ENCODE measurements at places on chromosomes 7 and 10. TPM values are rescaled to one million over a fixed set of nuclear protein-coding genes. Genes with fewer than 3 reads are reported as not detected.
A peak's percentile ranks its signal among the peaks of the same experiment; 100 is the strongest.

GRCh38 chr10:27240212-27241009, at the start of gene ACBD5:
ACBD5 (minus strand) TSS chr10:27240797; CDS start chr10:27240688, 109 bp downstream.
- DNase-seq = peak; percentile 88

DNA sequence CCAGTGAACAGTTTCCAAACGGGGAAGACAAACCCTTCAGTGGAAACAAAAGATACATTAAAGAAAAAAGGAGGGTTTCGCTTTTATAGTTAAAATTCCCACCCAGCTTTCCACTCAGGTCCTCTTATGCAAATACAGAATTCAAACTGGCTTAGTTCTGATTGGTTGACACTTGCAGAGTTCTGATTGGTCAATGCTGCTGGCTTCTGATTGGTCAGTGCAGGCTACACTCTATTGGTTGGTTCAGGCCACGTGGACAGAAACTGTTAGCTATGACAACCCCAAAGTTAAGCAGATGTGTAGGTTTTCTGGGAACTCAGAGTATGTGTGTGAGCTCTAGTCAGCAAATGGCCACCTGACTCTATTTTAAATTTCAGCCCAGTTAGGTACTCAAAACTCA, 80.0 kb downstream of the FBXL13 start:
- DNase-seq = no peak

DNA sequence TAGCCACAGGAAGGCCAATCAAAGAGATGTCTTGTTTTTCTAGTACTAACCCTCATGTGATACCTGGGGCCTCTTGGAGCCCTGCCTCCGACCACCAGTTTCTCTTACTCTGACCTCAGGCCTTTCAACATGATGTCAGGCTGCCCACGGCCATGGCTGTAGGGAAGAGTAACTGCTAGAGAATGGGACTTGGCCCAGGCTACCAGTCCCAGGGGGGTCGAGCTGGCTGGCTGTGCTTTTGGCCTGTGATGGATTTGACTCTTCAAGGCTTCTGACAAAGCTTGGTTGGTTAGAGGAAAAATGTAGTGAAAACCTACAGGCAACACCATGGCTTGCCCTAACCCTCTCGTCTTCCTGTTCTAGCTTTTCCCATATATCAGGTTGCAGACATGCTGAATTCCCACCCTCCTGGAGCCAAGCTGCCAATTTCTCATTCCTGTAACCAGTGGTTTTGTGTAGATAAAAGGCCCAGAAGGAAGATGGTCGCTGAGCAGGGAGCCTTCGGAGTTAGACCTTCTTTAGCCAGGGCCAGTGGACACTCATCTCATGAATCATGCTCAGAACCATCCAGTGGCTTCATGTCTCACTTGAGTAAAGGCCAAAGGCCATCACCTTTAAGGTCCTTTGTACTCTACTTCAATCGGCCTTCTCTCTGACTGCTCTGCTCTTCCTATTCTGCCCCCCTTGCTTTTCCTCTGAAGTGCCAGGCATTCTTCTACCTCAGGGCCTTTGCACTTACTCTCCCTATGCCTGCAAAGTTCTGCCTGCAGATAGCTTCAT, 19.7 kb downstream of the SUFU start:
- DNase-seq = no peak

AKR1C1 gene
- 21.3 TPM for total RNA-seq

DNA sequence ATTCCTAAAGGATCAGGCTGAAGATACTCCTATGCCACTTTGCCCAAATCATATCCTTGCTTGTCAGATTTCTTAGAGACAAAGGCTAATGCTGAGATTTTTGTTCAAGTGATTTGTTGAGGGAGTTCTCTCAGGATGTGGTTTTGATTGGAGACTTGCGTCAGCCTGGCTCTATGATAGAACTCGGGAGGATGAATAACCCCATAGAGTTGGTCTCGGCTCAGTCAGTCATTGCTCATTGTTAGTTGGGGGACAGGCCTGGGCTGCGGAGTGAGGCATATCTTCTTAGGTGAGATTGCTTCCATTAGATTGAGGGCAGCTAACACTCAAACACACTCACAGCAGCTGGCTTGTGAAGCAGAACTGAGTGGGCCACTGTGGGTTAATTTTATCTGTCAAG, 203.4 kb downstream of the KIF20B start:
- DNase-seq = no peak

DNA sequence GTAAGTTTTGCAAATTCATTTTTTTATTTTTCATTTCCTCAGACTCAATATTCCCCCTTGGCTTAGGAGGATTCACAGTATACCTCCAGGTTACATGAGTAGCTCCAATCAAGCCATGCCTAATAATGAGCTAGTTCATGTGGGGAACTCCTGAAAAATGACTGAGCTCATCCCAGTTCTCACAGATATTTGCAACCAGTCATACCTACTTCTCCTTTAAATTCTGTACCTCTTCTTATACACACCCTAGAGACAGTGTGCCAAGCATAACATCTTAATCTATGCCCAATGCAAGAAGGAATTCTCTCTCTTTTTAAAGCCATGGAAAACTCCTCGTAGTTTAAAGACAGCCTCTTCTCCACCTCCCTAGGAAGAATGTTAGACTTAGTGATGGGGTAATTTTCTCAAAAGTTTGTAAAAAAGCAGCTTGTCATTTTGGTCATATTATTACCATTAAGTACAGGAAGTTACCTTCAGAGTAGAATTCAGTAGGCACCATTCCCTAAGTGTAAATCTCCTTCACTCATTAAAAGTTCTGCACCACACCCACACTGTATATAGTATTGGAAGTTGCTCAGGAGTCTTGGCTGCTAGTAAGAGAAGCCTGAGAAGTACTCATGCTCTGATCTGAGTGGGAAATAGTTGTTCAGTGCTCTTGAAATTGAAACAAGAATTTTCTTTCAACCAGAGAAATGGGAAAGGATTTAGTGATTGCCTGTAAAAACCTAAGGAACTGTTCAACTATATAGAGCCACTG, 72.7 kb downstream of the PTPRZ1 start:
- DNase-seq = no peak

DNA sequence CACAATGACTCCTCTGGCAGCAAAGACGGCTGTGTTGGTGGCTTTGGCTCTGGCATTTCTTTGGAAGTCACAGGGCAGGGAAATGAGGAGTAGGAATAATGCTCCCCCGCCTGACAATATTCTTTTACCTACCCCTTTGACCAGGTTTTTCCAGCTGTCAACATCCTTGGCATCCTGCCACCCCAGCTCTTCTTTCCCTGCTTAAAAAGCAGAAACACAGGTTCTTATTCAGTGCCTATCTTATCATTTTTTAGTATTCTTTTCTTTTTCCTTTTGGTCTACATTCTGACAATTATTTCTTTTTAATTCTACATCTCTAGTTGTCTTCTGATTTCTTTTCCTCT, 97.7 kb downstream of the CREB5 start:
- DNase-seq = no peak

TMEM168 gene
- total RNA-seq = 18.6 TPM

DNA sequence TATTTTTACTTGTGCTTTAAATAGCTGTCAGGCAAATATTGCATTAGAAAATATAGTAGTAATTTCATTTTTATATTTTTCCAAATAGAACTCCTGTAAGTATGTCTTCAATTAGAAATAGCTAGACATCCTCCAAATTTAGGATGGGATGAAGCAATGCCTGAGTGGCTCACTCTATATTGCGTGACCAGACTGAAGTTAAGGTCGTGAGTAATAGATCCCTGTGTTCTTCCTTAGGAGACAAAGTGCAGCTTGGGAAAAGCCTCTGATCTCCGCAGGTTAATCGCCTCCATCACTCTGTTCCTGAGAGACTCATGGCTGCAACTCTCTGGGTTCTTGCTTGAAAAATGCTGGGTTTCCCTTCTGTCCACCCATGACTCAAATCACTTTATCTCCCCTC, 484.8 kb upstream of the ANKRD30A start:
- DNase-seq = no peak

GALNT17 gene
- total RNA-seq = 54.1 TPM

DNA sequence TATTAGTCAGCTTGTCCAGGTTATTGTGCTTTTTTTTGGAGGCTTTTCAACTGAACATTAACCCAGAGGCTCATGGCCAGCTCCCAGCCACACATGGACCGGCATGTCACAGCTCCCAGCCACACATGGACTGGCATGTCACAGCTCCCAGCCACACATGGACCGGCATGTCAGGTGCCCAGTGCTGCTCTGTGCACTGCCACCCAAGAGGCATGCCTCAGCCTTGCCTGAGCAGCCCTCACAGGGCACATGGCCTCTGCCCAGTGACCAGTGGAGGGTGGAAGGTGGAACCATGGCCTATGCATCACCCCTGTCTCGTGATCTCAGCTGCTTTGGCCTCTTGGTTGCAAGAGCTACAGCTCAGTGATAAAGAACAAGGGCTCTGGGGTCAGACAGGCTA, 119.8 kb downstream of the OAT start:
- DNase-seq = no peak

GRCh38 chr7:80611779-80612178, 26.7 kb upstream of the CD36 start:
- DNase-seq = peak; percentile 63

GRCh38 chr7:129845972-129846327, 106.8 kb downstream of the UBE2H start:
- no peak for DNase-seq

DNA sequence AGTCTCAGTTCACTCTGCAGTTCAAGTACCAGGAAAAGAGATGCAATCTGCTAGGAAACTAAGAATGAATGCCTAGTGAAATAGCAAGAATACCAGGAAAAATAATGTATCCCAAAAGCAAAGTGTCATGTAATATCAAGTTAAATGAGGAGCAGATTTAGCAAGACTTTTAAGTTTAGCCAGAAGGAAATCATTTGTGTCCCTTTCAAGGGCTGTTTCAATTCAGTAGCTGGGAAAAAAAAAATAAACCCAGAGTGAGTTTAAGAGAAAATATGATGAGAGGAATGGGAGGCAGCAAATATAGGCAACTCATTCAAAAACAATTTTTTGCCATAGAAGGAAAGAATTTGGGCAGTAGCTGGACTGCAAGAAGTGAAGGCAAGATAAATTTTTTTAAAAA, 135.8 kb downstream of the DGKB start:
- DNase-seq = no peak

DNA sequence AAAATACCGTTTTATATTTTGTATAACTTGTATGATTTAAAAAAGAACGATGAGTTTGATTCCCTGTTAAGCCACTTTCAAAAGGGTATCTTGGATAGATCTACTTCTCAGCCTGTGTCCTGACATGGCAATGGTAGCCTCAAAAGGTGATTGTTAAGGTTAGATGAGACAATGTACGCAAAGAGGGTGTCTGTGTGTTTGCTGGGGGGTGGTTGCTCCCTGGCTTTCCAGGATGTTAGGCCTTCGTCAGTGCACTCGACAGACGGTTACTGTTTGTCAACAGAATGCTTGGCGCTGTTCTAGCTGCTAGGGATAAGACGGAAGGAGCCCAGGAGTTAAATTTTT, 90.3 kb downstream of the NEURL1 start:
- no peak for DNase-seq

ZMIZ1 gene
- 48.1 TPM for total RNA-seq

FANK1 gene
- not detected for total RNA-seq

NACAD gene
- 3.0 TPM for total RNA-seq

DNA sequence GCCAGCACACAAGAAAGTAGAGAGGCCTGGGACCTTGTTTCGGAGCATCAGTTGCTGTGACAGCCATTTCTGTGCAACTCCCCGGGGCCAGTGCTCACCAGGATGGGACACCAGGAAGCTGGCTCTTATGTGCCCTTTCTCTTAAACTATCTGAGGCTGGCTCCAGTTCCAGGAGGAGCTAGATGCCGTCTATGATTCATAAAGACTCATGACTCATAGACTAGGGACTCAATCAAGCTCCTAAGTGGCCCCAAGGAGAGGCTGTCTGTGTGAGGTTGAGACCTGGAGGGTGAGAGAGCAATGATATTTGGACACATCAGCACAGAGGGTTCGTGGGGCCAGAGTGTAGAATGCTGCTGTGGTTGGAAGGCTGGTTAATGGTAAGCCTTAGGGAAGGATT, 580.1 kb downstream of the CCSER2 start:
- no peak for DNase-seq

DNA sequence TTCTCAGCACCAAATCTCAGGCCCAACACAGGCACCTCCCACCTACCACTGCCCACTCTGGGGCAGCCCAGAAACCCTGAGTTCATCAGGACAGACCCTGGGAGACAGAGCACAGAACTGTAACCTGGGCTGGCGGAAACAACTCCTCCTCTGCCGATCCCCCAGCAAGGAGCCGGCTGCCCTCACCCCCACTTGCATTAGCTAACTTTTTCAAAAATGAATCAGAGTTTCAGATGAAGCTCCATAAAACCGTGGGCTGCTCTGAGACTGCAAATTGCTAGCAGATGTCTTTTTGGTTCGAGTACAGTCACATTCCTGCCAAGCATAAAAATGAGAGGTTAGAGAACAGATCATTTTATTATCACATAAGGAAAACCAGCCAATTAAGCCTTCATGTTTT, 93.4 kb upstream of the PARD3 start:
- no peak for DNase-seq

GRCh38 chr10:48768144-48768766, 83.6 kb downstream of the WDFY4 start:
- no peak for DNase-seq

GRCh38 chr7:73593207-73594045, 15.0 kb upstream of the TBL2 start:
- no peak for DNase-seq

- DNase-seq = no peak
Measured at GRCh38 chr7:103123529-103123928, 25.4 kb downstream of the NAPEPLD start.

- no peak for DNase-seq
Measured at GRCh38 chr7:29254591-29254990, 60.0 kb downstream of the CHN2 start.

- DNase-seq = no peak
Measured at GRCh38 chr7:103680161-103681144, 234.4 kb upstream of the SLC26A5 start.

CPXM2 gene
- total RNA-seq = 6.8 TPM

- DNase-seq = no peak
Measured at GRCh38 chr10:55491712-55492111, 690.7 kb upstream of the PCDH15 start.

- DNase-seq = no peak
Measured at GRCh38 chr7:15007507-15007906, 105.0 kb upstream of the DGKB start.

DNA sequence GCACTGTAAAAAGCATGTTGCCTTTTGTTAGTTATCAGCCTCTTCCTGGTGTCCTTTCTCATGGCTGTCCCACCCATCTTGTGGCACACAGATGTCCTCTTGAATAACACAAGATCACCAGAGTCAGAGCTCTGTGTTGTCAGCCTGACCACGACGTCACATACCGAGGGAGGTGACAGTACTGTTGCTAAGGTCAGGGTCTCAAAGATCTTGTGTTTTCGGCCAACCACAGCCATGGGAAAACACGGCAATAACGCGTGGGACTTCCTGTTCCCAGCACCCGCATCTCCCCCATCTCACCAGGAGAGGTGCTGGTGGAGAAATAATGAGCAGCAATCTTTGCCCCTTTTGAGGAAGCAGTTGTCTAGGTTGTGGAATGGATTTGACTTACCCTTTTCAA, 40.4 kb downstream of the NPVF start:
- no peak for DNase-seq

DNA sequence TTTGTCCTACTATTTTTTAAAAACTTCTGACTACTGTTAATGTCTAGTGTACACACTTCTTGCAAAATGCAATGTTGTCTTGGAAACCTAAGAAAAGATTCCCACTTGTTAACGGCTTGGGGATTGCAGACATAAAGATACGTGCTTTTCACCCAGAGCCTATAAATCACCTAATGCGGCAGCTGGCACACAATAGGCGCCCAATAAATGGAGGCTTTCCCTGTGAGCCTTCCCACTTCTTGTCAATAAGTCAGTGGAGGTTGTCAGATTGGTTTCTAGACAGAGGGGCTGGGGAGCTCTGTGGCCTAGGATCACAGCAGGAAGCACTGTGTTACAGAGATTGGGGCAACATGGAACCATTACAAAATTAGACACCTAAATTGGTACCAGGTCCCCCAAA, 74.7 kb downstream of the VSTM4 start:
- no peak for DNase-seq
